ENCODE measurements at places on chromosomes 1 and 21.
A peak's percentile ranks its signal among the peaks of the same experiment; 100 is the strongest.

DNA sequence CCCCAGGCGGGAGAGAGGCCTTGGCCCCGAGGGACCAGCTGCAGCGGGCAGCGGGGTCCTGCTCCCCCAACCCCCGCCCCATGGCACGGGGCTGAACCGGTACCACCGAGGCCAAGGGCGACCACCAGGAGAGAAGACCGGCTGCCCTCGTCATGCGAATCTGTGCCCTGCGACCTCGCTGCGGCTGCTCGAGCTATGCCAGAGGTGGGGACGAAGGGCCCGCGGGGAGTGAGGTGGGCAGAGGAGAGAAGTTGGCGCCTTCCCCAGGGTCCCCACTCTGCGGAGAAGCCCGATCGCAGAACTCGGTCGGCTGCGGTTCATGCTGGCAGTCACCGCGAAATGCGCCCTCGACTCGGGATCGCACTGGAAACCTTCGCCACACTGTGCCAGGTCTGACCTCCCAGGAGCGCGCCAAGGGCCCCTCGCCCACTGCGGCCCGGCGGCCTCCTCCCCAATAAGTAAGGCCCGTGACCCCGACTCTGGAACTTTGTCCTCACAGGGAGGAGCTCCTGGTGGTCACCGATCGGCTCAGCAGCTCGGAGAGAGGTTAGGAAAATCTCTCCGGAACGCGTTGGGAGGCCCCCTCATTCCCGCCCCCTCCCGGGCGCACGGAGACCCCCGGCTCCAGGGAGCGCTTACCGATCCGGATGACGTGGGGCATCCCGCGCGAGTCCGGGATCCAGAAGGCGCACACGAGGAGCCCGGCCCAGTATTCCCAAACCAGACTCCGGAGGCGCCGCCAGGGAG is 787 bp downstream of the GRIK3 start:
- no peak for DNase-seq

GRCh38 chr1:99660496-99660895 is 14.6 kb downstream of the PALMD start:
- DNase-seq = no peak

DNA sequence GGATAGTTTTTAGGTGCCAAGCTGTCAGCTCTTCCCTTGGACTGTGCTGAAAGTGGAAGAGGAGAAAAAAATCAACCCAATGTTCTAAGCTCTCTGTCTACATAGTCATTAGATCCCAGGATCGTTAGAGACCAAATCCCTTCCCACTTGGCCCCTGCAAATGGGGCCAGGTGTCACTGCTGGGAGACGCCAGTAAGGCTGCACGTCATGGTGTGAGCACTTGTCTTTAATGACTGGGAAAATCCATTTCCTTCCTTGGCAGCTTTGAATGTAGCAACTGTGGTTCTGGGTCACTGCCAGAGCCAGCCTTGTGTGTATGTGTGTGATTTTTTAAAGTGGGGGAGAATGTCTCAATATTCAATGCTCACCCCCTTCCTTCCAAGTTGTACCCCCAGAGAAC is 59.9 kb downstream of the MAN1C1 start:
- peak; percentile 14 for DNase-seq

DNA sequence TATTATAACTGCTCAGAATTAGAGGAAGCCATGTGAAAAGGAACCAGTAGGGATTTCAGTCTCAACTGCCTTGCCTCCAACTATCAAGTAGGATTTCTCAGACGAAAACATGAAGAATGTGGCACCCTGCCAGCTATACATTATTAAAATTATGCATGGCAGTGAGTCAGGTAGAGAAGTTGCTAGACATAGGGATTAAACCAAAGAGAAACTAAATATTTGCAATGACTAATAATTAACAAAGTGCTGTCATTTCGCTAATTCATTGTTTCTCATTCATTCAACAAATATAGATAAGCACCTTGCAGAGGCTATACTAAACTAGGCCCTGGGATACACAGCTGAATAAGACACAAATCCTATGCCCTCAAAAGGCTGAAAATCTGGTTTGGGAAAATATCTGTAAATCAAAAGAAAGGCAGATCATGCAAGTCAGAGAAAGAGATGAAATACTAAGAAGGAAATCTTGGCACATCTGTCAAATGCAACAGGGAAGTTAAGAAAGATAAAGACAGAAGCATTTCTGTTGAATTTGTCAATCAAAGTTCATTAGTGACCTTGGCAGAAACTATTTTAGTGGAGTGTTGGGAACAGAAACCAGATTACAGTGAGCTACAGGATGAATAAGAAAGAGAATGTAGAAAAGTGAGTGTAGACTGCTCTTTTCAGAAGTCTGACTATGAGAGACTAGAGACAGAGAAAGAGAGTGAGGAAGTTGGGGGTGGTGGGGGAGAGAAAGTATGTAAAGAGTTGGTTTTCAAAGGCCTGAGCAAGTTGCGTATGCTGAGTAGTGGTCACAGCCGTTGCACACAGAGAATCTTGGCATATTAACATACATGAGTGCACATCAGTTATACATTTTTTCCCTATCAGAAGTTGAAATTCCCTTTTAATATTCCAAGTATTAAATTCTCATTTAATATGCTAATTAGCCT is 14.7 kb upstream of the NBPF11 start:
- no peak for DNase-seq

GRCh38 chr1:53614231-53615021 is 124.5 kb downstream of the GLIS1 start:
- no peak for DNase-seq

All from hypothalamus (tissue), 51 donors.